Fibroblast of skin of scalp (primary cell): ENCODE measurements at places on chromosomes 2 and 18.

DNA sequence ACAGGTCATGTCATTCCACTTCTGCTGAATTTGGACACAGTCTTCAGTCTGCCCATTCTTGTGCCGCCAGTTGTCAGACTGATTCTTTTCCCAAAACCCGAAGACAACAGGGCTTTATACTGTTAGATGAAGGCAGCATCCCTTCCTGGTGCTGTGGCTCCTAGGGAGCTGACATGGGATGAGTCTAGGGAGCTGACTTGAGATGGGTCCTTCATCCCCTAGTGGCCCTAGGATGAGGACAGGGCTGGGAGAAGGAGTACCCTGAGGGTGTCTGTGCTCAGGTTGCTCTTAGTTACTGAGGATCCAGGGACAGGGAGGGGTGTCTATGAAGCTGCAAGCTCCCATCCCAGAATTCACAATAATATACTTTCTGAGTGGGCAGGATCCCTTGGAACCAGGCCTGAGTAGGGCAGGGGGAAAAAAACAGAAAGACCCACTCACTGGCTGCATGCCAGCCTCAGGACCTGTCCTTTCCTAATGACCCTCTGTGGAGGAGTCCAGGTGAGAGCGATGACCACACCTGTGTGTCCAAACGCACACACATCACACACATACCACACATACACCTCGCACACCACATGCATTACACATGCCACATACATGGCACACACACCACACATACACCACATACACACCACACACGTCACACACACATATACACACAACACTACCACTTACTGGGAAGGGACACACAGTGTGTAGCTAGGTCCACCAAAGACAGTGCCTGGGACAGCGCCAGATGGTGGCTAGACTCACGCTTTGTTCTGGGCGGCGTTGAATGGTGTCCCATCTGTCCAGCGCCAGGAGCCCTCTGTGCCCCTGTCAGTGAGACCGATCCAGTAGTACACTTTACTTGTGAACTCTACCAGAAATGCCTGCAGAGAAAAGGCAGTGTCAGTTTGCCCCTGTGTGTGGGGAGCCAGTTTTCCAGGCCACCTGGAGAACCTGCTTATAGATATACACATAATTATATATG lies 11.1 kb downstream of the CLEC4F start:
- no peak for DNase-seq

DNA sequence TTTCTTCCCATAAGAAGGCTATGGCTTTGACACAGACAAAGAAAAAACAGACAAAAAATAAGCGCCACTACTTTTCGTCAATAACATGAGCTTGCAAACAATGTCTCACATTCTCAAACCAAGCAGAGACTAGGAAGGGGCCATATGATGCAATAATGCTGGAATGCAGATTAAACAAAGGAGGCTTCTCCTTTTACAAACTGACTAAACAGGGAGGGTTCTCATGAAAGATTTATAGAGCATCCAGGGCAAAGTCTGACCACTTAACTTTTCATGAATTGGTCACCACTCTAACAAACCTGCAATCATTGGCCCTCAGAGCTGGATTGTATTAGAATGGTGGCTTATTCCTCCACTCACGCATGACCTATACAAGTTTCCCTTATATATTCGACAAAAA lies 663.3 kb upstream of the CHAC2 start:
- peak; percentile 69 for DNase-seq

- DNase-seq: no peak
Measured at GRCh38 chr2:235070063-235070706, 118.4 kb downstream of the SH3BP4 start.

DNA sequence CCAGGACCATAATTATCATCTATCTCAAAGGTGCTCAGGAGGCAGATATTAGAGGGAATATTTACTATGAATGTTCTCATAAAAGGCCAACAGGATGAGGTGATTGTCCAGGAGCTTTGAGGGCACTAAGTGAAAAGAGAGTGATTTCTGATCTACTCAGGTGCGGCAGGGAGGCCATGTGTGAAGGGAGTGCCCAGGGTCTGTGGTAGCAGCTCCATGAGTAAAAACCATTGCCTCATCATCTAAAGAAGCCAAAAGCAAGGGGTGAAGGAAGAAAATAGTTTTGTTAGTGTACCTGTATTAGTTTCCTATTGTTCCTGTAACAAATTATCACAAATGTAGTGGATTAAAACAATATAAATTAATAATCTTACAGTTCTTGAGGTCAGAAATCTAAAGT lies 22.5 kb downstream of the RND3 start:
- DNase-seq: no peak

- DNase-seq: no peak
Measured at GRCh38 chr2:195535911-195536522, 121.0 kb upstream of the SLC39A10 start.

DNA sequence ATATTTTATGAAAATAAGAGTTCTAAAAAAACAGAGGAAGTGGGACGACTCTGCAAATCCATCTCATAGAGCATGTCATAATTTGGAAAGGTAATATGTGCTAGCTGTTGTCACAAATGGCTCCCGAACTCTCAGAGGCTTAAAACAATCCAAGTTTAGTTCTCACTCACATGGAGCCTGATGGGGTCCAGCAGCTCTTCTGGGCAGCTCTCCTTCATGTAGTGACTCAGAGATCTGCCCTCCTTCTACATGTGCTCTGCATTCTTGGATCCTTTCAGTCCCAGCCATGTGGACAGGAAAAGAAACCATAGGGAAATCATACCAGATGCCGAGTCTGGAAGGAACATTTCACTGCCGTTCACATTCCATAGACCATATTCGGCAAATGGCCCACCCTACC lies 180.1 kb upstream of the APCDD1 start:
- DNase-seq: peak; percentile 86

DNA sequence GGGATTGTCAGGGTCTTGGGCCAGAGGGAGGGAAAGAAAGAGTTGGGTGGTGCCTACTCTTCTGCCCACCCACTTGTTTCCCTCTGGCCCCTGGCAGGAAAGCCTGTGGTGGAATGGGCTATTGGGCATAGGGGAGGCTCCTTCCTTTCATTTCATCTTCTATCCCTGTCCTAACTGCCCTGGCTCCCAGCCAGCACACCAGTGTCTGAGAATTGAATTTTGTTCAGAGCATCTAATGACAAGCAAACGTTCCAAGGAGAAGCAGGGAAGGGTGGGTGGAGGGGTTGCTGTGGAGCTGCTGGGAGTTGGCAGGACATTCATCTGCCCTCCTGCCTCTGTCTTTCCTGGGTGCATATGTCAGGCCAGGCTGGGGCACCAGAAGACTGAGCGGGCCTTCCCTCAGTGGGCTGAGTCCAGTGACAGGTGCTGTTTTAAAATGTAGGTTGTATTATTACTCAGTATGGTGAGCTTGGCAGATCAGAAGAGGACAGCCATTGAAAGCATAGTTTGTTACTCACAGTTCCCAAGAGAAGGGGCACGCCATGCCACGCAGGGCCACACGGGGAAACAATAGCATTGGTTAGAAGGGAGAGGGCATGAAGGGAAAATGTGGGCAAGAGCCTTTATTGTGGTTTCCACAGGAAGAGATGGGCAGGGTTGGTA lies 171.9 kb downstream of the ACOXL start:
- no peak for DNase-seq

GRCh38 chr2:71467180-71467815 lies 13.9 kb downstream of the DYSF start:
- DNase-seq: no peak

DNA sequence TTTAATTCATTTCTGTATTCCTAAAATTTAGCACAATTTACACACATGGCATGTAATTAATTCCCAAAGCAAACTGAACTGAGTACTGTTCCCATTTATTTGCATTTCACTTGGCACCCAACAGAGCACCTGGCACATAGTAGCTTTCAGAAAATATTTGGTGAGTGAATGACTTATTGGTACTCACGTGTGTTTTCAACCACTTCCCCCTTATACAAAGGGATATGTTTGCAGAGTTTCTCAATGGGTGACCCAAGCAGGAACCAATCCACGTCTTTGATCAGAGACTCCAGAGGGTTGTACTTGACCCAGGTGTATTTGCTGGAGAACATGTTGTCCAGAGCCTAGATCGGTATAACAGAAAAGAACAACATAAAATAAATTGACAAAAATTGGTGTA lies 6.6 kb downstream of the GKN2 start:
- no peak for DNase-seq

DNA sequence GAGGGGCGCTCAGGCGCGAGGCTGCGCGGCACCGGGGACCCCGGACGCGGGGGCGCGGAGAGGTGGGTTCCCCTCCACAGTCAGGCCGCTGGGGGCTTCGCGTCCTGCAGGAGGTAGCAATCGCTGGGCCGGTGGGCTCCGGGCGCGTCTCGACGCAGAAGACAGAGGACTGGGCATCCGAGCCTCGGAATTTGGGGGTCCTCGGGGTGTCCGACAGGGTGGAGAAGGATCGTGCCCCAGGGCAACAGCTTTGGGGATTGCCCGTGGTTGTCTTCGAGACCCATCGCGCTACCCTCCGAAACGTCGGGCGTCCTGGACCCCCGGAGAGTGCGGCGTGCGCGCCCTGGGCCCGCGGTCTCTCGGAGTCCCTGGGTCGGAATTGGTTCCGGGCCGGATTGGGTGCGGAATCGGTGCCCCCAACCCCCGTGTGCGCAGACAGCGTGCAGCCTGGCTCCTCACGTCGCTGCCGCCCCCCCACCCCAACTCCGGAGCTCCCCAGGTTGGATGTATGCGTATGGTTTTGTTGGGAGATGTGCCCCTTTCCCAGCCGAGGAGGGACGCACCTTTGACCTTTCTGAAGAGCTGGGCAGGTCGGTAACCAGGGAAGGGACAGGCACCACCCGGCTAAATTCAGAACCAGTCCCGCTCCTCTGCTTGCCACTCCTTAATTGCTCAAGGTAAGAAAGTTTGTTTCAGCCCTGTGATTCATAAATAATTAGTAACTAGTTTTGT lies 750 bp downstream of the NPAS2 start:
- DNase-seq: no peak

DNA sequence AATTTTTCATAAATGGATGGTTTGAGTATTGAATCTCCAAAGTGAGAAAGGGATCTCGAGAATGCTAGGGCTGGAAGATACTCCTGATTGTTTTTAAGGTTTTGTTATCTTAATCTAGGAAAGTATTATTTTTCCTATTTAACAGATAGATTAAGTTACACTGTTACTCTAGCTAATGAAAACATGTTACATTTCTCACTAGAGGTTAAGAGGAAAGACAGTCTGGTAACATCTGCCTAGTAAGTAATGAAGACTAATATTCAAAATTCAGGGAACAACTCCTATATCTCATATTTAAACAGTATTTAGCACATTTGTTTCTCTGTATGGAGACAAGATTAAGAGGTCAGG lies 2.0 kb downstream of the GALNT3 start:
- no peak for DNase-seq
